ENCODE measurements at places on chromosomes 1 and 21.

GRCh38 chr21:46394595-46395104 lies 64.0 kb upstream of the DIP2A start:
- DNase-seq, result no peak

DNA sequence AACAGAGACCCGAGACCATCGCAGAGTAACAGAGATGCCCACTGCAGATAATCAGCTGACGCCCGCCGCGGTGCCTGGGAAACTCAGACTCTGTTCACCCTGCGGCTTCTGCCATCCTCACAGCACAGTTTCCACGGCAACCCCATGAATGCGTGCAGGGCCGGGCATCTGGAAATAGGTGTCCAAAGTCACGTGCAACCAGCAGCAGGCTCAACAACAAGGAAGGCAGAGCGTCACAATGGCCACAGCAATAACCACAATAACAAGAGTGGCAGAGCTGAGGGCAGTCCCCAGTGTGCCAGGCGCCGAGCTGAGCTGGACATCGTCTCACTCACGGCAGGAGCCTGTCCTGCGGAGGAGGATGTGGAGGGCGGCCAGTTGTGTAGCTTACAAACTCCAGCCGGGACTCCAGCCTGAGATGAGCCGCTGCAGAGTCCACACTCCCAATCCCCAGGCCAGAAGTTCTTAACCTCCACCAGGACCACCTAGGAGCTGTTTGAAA lies 102.0 kb downstream of the CRYAA start:
- DNase-seq, result no peak

GRCh38 chr1:93504247-93505033 lies 56.5 kb downstream of the FNBP1L start:
- no peak for DNase-seq

GRCh38 chr1:217554849-217555248 lies 76.0 kb downstream of the GPATCH2 start:
- no peak for DNase-seq

- no peak for DNase-seq
These were observed 35.8 kb downstream of the CCN1 start for GRCh38 chr1:85616364-85616705.

GRCh38 chr1:109873278-109874175 lies 37.1 kb upstream of the CSF1 start:
- DNase-seq, result no peak

DNA sequence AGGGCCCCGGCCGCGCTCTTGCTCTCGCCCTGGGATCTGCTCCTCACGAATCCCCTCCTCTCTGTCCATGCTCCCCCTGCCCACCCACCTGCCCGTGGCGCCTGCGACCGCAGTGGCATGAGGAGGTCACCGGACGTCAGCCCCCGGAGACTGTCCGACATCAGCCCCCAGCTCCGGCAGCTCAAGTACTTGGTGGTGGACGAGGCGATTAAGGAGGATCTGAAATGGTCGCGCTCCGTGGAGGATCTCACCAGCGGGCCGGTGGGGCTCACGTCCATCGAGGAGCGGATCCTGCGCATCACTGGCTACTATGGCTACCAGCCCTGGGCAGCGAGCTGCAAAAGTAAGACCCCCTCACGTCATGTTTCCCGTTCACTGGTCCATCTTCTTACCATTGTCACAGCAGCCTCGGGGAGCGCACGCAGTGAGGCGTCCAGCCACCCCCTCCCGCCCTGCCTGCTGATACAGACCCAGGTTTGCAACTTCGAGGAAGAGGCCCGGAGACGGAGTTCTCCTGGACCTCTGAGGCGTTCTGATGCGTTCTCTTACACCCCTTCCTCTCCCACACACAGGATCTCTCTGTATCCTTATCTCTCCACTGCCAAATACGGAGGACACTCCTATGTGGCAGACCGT lies 1.1 kb downstream of the SLC35F3 start:
- DNase-seq, result no peak

DNA sequence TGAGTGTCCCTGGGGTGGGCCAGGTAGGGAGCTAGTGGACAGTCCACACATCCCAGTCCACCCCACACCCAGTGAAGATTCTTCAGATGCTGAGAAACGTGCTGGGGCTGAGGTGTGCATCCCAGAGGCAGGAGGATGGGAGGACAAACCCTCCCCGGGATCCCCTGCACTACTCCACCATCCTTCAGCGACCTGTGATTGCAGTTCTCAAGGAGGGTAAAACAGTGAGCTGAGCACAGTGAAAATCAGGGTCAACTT lies 51.0 kb downstream of the ELK4 start:
- no peak for DNase-seq

GRCh38 chr21:31830701-31831100 lies 42.1 kb upstream of the HUNK start:
- no peak for DNase-seq

DNA sequence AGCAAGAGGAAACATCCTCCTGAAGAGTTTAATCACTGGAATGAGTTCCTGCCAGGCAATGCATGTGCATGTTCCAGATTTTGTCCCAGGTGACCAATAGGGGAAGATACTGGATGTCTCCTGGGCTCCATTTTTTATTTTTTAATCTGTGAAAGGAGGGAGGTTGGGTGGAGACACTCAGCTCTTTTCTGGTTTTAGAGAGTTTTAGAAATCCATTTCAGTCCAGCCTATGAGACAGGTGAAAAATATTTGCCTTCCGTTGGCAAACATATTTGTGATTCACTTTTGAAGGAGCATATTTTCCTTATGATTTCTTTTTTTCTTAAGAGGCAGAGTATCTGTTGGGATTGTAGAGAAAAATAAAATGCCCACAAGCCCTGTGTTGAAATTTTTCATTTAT lies 70.7 kb downstream of the ABCA4 start:
- DNase-seq, result no peak

- no peak for DNase-seq
These were observed 33.4 kb upstream of the PTPRC start for GRCh38 chr1:198605406-198605805.

- DNase-seq, result no peak
These were observed 69.9 kb upstream of the ZC3H11B start for GRCh38 chr1:219682788-219683187.

- no peak for DNase-seq
These were observed 132.5 kb downstream of the PEX14 start for GRCh38 chr1:10607228-10607627.

- DNase-seq, result no peak
These were observed 8.7 kb downstream of the CAPN2 start for GRCh38 chr1:223720971-223721591.

GRCh38 chr1:227924833-227925574 lies 22.7 kb downstream of the WNT9A start:
- no peak for DNase-seq

GRCh38 chr1:218348628-218349071 lies 3.5 kb downstream of the TGFB2 start:
- DNase-seq, result no peak

DNA sequence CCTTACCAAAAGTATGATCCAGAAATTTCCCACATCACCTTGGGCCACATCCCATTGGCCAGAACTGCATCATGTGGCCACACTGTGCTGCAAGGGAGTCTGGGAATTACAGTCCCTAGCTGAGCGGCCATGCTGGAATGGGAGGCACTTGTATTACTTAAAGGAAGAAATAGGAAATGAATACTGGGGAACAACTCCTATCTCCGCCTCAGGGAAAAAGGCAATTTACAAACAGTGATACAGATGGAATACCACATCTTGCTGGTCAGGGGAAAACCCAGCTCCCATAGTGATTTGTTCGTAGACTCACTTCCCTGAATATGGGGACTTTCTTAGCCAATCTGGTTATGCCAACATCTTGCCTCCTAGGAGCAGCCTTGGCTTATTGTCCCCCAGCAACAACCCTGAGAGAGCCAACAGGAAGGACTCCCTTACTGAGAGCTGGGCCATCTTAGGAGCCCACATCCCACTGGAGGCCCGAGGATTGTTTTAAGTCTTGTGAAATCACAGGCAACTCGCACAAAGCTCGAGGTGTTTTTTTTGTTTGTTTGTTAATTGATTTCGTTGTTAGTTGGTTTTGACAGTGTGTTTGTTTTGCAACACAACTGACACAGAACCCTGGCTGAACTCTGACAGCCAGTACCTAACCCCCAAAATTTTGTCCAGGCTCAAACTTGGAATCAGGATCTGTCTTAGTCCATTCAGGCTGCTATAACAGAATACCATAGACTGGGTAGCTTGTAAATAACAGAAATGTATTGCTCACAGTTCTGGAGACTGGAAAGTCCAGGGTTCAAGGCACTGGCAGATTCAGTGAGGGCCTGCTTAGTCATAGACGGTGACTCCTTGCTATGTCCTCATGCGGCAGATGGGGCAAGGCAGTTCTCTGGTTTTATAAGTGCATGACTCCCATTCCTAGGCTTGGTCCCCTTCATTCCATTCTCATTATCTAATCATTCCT lies 14.9 kb downstream of the CDA start:
- no peak for DNase-seq

- no peak for DNase-seq
These were observed 240.6 kb upstream of the TMEM51 start for GRCh38 chr1:14912839-14913481.

DNA sequence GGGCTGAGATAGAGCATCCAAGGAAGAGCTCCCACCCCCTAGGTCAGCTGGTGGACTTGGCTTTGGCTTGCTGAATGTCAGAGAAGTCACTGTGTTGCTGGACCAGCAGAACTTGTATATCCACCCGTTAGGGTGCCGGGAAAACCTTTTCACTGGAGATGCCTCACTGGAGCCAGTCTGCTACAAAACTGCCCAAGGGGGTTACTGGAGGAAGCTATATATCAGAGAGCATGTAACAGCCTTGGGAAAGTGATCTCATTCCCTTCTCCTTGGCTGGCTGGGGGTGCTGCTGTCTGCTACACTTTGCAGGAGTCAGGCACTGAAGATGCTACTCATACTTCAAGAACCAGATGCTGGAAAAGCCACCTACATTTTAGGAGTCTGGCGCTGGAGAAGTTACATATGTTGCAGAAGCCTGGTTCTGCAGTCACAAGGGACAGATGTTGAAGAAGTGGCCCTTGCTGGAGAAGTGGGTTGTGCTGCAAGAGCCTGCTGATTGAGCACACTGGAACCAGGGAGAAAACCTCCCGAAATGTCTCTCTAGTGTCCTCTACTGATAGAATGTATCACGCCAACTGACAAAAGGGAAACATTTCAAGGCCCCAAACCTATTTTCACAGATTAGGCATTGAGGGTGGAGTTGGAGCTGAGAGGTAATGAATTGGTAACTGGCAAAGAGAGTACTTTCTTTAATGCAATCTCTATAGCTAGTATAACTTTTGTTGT lies 250.6 kb downstream of the SPATA17 start:
- DNase-seq, result no peak

GRCh38 chr1:229224308-229224707 lies 46.6 kb upstream of the RAB4A start:
- no peak for DNase-seq

DNA sequence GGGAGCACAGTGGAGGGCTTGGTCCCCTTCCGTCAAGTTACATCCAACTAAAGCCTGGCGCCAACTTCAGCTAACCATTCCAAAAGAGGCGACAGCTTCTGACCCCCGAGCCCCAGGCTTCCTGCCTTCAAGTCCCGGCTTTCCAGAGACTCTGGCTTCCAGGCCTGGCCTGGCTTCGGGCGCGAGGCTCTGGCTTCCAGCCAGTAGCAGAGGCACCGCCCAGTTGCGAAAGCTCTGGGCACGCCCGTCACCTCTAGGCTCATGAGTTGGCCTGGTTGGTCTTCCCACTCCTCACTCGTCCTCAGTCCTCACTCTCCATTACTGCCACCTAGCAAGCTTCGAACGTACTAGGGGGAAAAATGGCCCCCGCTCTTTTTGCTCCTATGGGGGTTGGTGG lies 30.0 kb upstream of the C1orf185 start:
- no peak for DNase-seq

DNA sequence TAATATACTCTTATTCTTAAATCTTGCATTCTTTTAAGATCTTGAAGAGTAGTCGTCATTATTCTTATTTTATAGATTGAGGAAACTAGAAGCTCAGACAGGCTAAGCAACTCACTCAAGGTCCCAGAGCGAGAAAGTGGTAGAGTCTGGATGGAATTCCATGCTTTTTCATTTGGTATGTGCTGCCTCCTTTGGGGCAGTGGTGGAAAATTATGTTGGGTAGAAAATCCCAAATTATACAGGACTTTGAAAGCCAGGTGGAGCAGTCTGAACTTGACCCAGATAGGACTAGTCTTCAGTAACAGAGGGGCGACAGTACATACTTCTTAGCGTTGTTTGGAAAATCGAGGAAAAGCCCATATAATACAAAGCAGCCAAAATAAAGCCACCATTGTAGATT lies 205.6 kb downstream of the ATG4C start:
- DNase-seq, result no peak

DNA sequence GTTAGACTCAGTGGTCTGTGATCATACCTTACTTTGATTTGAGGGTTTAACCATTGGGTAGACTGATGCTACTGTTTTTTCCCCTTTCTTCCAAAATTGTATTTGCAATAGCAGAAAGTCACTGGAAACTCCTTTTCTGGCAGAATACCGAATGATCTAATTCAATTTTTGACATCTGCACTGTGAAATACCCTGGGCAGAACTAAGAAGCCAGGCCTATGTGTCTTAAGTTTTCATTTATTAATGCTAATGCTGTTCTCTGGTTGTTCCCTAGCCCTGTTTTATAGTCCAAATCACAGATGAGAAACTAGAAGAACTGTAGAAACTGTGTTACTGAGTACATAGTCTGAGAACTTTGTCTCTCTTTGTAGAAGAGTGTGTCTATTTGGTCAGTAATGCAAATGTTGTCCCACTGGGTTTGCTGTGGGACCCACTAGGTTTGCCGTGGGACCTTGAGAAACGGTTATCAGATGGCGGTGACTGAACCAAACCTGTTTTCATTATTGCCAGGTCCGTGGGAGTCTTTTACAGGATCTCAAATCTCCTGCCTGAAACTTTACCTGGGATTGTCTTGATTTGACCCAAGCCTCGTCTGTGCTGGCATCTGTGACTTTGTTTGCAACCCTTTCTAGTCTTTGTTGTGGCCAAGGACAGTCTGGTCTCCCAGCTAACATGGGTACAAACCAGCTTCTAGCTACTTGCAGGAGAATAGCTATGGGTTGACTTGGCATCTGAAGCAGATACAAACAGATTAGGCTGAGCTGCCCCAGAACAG lies 41.4 kb downstream of the PEX14 start:
- DNase-seq, result no peak

DNA sequence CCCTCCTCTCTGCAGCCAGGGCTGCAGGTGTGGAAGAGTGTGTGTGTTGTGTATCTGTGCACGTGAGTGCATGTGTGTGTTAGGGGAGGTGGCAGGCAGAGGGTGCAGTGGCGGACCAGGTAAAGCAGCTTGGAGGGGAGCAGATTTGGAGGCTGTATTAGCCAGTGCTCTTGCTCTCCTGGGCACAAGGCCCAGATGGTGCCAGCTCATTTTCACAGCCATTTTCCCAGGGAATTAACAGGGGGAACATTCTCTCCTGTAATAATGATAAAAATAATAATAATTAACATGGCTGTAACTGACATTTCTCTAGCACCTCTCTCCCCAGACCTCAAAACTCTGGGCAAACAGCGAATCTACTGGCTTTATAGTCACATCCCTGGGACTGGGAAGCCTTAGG lies 43.6 kb downstream of the LRRN2 start:
- DNase-seq, result no peak

DNA sequence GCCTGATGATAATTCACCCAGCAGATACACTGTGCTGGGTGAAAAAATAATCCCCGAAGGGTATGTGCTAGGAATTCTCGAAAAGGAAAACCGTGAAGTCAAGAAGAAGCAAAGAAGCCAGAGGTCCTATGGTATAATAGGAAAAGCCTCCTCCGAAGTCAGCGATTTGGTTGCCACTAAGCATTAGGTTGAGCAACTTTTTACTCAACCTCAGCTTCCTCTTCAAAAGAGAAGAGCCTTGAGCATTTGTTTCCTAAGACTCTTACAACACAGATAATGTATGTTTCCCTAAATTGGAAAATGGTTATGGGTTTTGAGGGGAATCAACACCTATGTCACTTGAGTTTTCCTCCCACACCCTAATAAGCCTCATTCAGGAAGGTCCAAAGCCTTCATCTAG lies 21.3 kb upstream of the MNDA start:
- DNase-seq, result no peak
